ENCODE measurements at places on chromosomes 3 and 15.
A peak's percentile ranks its signal among the peaks of the same experiment; 100 is the strongest.

DNA sequence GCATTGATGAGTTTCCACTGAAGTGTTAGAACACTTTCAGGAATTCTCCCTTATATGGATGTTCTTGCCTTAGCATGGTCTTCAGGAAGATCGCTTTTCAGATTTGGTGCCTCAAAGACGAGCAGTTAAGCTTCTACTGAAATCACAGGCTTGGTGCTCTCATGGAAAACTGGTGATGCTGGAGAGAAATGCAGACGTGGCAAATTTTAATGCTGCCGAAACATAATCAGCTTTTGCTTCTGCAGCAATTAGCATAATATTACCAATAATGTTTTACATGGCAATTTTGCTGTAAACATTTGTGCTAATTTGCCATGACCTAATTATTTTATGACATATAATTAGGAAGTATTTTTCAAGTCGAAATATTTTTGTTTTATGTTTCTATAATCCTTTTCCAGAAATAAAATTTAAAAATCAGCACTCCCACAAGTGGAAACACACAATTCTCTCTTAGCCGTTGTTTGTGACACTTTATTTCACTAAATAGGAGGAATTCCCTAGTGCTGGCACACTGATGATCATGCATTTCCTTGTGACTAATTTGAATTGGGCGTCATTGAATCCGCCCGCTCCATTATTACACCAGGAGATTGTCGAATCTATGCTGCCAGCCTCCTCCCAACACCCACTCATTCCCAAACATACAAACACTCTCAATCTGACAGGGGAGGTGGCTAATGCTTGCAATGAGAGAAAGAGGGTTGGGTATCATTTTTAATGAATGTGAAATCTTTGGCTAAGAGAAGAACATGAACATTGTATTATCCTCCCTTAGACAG, 506.8 kb upstream of the PPP2R3A start:
- no peak for DNase-seq

- no peak for DNase-seq
These were observed 244.3 kb downstream of the CHL1 start for GRCh38 chr3:440826-441225.

DNA sequence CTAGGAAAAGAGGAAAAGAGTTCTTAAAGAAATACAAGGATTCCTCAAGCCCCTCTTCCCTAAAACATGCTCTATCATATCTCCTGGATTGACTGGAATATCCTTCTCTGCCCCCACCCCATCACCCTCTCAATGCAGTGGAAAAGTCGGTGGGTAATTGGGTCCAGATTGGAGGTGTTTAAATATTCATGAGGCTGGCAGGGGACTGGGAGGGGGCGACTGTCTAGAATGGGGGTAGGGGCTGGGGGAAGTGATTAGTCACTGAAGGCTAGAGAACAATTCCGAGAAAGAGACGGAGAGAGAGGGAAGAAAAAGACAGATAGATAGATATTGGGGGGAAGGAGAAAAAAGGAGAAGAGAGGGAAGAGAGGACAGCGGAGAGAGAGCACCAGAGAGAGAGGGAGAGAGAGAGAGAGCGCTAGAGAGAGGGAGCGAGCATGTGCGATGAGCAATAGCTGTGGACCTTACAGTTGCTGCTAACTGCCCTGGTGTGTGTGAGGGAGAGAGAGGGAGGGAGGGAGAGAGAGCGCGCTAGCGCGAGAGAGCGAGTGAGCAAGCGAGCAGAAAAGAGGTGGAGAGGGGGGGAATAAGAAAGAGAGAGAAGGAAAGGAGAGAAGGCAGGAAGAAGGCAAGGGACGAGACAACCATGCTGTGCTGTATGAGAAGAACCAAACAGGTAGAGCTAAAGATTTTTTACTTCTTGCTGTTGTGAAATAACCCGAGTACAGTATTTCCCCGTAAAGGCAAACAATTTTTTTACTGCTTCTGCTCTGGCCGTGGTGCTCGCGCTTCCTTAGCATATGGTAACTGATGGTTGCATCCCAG, at the start of gene GAP43:
GAP43 (plus strand) TSS at position 467 of the 825 bp plus-strand sequence; CDS start at position 647, 180 bp downstream.
- DNase-seq: peak; percentile 62

GRCh38 chr3:125386811-125387210, 11.7 kb upstream of the ZNF148 start:
- DNase-seq: no peak

DNA sequence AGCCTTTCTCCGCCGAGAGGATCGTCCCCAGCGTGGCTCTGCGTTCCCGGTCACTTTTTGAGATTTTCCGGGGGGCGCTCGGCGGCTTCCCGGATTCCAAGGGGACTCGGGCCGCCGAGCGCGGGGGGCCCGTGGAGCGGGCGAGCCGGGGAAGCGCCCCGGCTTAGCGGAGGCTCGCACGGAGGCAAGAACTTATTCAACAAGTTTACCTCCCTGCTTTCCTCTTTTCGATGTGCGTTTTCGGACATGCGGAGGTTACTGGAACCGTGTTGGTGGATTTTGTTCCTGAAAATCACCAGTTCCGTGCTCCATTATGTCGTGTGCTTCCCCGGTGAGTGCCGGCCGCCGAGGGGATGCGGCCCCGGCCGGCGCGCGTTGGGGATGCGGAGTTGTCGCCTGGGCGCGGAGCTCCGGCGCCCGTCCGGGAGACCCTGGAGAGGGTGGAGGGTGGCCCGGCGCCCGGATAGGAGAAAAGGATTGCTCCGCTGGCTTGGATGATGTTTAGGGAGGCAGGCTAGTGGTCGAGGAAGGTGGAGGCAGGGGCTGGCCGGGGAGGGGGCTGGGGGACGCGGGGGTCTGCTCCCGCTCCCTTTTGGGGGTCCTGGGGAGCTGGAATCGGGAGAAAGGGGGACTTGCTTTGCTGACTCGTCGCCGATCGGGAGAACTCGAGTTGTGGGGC, 810 bp downstream of the PTPRG start:
- DNase-seq: no peak

DNA sequence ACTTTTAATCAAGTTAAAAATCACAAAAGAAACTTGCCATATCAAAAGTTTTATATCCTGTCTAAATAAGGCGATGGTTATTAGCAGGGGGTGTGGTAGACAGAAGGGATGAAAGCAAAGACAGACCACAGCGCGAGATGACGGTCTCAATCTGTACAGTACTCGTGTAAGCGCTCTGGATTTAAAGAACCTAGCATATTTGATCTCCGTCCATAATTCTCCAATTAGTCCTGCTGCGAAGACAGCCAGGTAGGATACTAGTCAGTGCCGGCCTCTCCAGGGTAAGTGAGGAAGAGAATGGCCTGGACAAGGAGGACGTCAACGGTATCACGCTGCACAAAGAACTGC, 701 bp downstream of the SGO1 start:
- no peak for DNase-seq

Measured in COR-L47 (cell line).